ENCODE measurements at places on chromosomes 12 and 14.

GRCh38 chr14:21238823-21239518, 30.3 kb downstream of the HNRNPC start:
- no peak for DNase-seq

GRCh38 chr12:80241576-80242273, 142.4 kb downstream of the OTOGL start:
- DNase-seq = no peak

DNA sequence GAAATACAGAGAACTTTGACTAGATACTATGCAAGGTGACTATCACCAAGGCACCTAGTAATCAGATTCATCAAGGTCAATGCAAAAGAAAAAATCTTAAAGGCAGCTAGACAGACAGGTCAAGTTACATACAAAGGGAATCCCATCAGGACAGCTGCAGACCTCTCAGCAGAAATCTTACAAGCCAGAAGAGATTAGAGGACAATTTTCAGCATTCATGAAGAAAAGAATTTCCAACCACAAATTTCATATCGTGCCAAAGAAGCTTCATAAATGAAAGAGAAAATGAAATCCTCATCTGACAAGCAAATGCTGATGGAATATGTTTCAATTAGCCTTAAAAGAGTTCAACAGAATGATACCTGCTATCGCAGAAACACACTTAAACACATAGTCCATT, 913.7 kb downstream of the RPS29 start:
- DNase-seq = no peak

DNA sequence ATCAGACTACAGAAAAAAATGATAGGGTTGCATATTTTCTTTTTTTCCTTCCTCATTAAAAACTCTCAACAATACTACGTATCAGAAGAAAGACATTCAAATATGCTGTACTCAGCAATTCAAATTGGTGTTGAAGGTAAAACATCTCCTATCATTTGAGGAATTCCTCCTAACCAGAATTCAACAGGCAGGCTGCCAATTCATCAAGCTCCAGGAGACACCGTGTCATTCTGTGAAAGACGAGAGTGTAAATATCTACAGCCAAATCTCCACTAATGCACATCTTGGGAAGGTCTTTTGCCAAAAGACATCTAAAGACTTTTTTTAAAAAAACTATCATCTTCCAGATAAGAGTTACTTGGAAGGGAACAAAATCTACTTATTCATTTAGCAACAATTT, 26.6 kb downstream of the NT5DC3 start:
- no peak for DNase-seq

GRCh38 chr12:15751741-15752140, 37.4 kb downstream of the EPS8 start:
- no peak for DNase-seq

- DNase-seq = peak; percentile 86
These were observed 69.5 kb downstream of the TMEM30B start for GRCh38 chr14:61211476-61212255.

- DNase-seq = no peak
These were observed 15.0 kb downstream of the C1S start for GRCh38 chr12:7075518-7075917.

- no peak for DNase-seq
These were observed 98.9 kb downstream of the RERG start for GRCh38 chr12:15122344-15122743.

DNA sequence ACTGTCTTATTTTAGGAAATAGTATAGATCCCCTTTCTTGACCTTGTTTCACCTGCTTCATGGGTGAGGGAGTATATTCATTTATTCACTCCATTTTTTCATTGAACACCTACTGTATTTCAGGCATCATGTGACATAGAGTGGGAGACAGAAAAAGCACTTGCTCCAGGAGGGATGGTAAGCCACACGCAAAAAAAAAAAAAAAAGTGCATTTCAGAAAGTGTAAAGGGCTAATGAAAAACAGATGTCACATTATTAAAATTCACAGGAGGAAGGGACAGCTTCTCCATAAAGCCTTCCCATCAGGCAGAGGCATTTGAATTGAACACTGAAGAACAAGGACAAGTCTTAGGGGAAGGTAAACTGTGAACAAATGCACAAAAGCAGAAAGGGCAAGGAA, 7.5 kb downstream of the SLC8A3 start:
- DNase-seq = no peak

DNA sequence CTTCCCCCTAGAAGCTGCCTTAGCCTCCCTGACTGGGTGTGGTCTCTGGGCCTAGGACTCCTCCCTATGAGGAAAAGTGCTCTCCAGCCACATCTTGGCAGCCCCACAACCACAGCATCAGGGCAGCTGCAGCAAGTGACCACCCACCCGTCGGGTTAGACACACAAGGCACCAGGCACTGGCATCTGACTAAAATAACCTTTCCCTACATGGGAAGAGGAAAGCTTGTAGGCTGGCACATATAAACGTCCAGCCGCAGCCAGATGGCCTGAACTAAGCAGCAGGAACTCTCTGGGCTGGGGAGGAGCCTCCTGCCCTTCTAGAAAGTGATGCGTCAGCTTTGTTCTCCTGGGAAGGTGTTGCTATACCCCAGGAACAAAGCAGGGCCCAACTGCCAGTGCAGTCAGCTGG, 328.7 kb downstream of the DPF3 start:
- DNase-seq = no peak

DNA sequence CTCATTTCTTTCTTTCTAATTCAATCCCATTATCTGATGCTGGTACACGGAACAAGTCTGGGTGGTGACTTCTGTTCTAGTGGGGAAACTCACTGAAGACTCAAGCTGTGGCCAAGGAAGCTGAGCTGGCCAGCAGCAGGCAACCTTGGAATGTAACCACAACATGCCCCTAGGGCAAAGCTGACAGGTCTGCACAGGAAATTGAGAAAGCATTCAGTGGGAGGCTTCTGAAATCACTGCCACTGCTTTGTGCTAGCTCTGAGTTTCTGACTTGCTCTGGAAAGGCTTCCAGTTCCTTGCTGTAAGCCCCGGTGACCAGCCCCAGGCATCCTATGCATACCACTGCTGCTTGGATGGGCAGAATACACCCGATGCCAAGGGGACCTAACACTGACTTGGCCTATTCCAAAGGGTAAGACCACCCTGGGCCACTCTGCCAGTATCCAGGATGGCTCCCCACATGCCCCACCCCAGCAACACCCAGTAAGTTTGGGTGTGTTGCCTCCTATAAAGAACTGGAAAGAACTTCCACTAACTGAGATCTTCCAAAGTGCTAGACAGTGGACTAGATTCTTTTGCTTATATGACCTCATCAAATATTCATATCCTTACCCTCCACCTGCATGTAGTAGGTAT, 84.5 kb upstream of the CDKN3 start:
- DNase-seq = no peak

DNA sequence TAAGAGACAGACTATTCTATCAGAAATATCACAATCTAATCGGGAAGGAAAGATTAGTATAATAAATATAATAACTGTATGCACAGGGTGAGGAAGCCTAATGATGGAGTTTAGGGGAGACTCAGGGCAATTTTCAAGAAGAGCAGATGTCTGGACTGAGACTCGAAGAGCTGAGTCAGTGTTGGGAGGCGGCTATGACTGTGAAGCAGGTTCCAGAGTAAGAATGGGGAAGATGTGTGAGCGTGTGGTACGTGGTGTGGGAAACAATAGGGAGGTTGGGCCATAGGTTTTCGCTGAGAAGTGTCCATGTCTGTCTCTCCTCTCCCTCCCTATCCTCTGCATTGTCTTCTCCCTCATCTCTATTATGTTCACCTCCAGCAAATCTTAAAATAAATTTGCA, 85.6 kb downstream of the LMO3 start:
- no peak for DNase-seq

DNA sequence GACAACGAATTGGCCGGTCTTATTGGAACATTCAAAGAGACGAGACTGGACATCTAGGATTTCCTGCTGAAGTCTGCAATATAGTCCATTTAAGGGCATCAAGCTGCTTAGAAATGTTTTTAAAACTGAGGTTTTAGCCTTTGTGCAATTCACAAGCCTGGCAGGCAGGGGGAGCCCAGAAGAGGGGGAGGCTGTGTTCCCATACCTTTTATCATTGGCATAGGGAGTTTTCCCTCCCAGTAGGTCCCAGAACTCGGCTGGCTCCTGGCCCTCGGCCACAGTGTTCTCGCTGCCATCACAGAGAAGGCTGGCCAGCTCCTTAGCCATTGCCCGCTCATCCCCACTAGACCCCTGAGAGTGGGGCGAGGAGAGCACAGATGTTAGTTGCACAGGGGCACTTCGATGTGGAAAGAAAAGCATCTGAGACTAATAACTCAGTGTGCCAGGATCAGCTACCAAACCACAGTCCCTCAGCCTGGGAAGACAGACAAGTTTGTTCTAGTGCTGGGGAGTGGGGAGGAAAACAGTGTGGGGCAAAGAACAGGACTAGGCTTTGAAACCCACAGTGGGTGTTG, 15.1 kb downstream of the AVIL start:
- peak; percentile 41 for DNase-seq

DNA sequence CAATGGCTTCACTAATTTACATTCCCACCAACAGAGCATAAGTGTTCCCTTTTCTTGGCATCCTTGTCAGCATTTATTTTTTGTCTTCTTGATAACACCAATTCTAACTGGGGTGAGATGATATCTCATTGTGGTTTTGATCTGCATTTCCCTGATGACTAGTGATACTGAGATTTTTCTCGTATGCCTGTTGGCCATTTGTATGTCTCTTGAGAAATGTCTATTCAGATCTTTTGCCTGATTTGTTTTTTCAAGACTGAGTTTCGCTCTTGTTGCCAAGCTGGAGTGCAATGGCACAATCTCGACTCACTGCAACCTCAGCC, 4.7 kb upstream of the PLD4 start:
- DNase-seq = no peak

- DNase-seq = peak; percentile 93
These were observed 24.8 kb downstream of the FOS start for GRCh38 chr14:75303381-75303789.

DNA sequence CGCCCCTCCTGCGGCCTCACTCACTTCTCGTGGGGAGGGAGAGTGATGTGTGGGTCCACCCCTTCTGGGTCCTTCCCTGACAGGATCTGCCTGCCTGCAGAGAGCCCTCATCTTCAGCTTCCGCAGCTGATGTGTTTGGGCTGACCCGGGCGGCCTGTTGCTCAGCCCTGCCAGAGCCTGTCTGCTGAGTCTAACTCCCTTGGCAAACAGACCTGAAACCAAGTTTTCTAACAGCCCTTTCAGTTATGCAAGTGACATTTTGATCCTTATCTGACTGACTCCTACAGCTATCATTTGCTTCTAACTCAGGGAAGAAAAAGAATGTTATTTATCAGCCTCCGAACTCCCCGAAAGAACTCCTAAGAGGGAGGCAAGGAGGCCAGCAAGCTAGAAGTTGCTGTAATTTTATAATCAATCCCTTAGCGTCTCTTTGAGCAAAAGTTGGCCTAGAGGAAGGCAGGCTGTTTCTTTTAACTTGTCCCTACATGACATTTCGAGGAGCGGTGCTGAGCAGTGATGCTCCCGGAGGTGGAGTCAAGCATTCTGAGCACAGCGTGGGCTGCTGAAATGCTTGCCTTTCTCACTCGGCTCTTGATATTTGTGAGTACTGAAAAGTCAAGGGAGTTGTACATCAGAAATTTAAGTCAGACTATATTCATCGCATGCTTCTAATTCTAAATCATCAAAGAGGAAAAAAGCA, 31.5 kb upstream of the CACNA2D4 start:
- no peak for DNase-seq

DNA sequence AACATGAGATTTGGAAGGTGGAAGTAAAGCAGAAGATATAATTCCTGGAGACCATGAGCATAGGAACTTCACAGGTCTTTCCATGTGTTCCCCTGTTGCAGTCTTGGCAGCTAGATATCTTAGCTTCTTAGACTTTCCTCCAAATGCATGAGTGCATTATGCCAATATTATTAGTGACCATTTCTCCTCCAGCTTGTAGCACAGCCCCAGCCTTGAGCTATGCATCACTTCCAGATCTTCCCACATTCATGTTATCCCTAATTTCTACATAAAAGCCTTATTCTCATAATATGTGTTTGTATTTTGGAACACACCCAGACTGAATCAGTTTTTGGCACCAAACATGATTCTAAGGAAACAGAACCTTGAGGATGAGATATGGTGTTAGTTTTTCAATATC, 11.0 kb downstream of the CLEC2B start:
- no peak for DNase-seq

GRCh38 chr14:96538990-96539317, 36.8 kb downstream of the PAPOLA start:
- no peak for DNase-seq

- peak; percentile 96 for DNase-seq
These were observed 54.6 kb downstream of the NCOR2 start for GRCh38 chr12:124512667-124513296.

GRCh38 chr12:122789637-122790036, 15.3 kb downstream of the CCDC62 start:
- no peak for DNase-seq

DNA sequence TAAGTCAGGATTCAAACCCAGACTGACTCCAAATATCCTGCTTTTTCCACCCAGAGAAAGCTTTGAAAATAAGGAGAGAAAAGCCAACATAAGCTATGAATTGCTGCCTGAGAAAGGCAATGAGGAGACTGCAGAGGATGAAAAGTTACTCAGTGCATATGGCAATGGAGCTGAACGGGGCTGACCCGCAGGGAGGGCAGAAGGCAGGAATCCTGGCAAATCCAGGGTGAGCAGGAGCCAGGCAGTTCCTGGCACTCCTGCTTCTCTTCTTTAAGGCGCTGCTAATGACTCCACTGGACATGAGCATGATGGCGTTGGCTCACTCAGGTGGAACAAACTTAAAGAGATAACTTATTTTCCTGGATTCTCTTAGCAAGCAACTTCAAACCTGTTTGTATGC, 95.2 kb upstream of the TMCC3 start:
- no peak for DNase-seq

- peak; percentile 68 for DNase-seq
These were observed 362.1 kb upstream of the STXBP6 start for GRCh38 chr14:25411781-25412757.

All from eye (tissue), 1 donor.